CD4-positive, alpha-beta T cell treated with Interleukin-17A for 1 hour (primary cell): ENCODE measurements at places on chromosomes 5 and 9.

DNA sequence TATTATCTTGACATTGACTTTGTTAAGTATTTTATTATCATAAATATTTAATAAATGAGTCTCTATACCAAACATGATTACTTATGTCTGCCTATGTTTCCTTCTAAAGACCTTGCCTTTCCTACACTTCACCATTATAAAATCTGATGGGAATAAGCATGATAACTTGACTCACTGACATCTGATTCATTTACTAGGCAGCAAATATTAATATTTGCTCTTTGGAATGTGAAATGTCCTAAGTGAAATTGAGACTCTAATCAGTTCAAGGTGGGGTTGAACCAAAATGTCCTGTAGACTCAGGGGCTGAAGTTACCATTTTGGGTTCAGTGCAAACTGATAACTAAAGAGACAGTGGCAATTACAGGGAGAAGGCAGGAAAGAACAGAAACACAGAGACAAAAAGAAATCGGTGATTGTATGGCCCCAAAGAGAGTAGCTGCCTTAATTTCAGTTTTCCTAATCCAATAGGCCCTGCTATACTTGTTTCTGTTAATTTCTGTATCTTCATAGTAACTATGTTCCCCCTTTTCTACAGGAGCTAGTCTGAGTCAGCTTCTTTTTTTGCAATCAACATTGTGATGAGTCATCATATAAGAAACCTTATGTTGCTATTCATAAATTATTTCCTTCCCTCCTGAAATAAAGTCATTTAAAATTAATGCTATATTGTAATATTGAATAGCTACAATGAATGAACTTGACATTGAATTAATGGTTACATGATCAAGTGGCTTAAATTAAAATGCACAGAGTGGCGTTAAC, 296.8 kb downstream of the PDE4D start:
- DNase-seq = no peak

GRCh38 chr9:70406434-70406862, 8.0 kb downstream of the KLF9 start:
- peak; percentile 46 for DNase-seq

DNA sequence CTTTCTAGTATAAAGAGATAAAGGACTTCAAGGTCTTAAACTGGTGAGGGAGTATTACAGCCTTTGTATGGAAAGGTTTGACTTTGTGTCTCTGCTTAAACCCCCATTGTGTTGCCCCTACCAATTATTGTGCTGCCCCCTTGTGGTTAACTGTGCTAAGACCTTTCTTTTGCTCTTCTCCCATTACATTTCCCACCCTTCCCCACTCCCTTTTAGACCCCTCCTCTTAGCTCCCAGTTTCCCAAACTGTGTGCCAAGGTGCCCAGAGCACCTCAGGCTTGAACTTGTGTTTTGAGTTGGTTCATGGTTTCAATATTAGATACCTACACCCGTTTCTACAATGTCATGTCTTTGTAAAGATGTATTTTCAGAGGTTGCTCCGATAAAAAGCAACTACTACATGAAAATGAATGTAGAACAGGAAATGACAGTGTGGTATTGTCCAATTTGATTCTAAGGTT, 2.9 kb downstream of the JAK2 start:
- DNase-seq = peak; percentile 78

DNA sequence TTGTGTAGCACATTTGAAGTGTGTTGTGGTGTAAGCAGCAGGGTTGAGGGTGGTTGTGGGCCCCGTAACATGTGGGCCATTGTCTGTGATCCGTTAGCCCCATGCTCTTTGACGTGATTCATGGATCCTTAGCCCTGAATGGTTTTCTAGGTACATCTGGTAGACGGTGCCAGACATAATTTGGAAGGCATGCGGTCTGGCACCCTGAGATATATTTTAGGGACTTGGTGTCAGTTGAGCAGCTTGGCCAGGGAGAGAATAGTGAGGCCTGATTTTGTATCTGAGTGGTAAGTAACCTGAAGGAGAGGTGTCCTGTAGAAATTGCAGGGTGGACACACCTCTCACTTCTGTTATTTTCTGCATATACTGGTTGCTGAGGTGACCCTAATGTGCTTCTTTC, 10.9 kb downstream of the SH3GL2 start:
- no peak for DNase-seq

DNA sequence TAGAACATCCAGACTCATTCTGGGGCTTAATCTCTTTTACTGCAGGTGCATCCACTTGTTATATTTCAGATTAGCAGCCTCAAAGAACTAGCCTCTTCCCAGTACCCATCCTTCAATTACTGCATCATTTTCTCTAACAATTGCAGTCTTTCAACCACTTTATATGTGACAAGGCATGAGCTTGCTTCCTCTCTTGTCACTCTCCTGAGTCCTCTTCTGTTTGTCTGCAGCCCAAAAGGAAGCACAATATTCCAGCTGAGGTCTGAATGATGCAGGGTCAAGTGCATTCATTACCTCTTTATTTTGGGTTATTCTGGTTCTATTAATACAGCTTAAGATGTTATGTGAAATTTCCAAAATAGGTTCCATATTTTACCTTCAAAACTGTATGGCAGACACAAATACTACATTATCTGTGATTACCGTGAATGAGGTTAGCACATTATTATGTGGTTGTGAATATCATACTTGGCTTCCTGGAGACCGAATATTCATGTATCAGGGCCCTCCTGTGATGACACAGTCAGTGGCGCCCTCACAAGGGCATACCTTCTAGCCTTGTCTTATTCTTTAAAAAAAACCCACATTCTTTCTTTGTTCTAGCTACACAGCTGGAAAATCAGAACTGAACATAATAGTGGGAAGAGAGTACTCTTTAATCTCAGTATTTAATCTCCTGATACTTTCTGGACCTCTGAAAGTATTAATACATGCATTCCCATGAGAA, 323.8 kb downstream of the PDE4D start:
- DNase-seq = no peak

GRCh38 chr9:33210006-33210715, 29.8 kb upstream of the SPINK4 start:
- no peak for DNase-seq

DNA sequence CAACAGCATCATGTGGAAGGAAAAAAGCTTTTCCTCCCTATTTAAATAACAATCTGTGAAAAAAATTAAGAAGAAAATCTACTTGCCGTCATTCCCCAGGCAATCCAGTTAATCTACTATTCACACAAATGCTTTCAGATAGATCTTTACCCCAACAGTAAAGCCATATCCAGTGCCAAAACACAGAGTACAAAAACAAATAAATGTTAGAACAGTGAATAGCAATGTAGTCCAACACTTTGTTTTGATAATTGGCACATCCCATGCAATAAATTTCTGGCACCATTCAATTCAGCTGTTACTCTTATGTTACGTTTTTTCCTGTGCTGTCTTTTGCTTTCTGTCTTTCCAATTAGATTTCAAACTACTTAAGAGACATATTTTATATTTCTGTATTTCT, 2245.5 kb upstream of the WWC1 start:
- DNase-seq = no peak

GRCh38 chr5:142871363-142872193, 101.4 kb downstream of the ARHGAP26 start:
- no peak for DNase-seq

GRCh38 chr9:77769246-77769645, 121.1 kb upstream of the GNA14 start:
- DNase-seq = no peak

DNA sequence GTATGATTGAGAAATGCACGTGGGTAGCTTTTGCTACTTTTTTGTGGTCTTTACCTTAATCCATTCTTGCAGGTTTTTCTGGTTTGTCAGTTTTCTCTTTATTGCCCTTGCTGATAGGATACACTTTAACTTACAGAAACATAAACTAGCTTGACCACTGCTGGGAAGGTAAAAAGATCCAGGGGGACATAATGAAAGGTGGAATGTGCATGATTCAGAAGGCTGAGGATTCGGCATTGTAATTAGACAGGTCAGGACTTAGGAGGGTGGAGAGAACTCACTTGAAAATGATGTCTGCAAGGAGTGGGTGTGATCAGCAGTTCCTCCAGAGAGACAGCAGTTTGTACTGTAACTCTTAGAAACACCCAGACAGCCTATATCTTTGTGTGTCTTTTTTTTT, 19.8 kb upstream of the TXNDC8 start:
- DNase-seq = no peak

GRCh38 chr9:77125665-77126064, 51.7 kb upstream of the VPS13A start:
- no peak for DNase-seq

GRCh38 chr9:77832639-77833038, 184.5 kb upstream of the GNA14 start:
- DNase-seq = no peak

- no peak for DNase-seq
Observed at GRCh38 chr5:82827651-82828050, 249.5 kb downstream of the TMEM167A start.

- DNase-seq = no peak
Observed at GRCh38 chr5:113029614-113030013, 53.0 kb downstream of the DCP2 start.

DNA sequence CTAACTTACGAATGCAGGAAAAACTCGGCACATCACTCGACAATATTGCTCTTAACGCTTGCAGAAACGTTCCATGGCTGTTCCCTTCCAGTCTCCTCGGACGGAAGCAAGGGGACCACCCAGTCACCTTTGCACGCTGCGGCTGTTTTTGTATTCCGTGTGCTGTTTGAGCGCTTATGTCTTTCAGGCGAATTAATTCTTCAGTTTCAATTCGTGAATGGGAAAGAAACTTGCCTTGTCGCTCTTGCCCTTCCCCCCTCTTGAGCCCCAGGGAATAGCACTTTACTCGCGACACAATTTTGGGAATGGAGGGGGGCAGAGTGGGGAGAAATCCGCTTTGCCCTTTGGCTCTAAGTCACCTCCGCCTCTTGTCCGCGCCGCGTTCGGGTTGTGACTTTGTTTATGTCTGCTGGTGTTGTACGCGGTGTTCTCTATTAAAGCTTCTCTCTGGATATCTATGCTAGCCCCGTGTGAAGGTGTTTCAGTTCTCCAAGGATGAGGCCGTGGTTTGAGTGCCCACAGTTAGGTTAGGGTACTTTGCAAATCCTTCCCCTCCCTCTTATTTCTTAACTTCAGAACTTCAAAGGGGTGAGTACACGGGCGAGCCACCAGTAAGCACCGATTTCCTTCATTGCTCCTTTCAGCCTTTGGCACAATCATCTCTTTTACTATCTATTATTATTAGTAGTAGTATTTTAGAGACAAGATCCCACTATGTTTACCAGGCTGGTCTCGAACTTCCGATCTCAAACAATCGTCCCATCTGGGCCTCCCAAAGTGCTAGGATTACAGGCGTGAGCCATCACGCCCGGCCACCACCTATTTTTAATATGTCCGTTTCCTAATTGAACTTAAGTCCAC, 2.7 kb downstream of the FOXB2 start:
- DNase-seq = no peak

- DNase-seq = no peak
Observed at GRCh38 chr5:57501414-57502201, 19.0 kb upstream of the ACTBL2 start.

DNA sequence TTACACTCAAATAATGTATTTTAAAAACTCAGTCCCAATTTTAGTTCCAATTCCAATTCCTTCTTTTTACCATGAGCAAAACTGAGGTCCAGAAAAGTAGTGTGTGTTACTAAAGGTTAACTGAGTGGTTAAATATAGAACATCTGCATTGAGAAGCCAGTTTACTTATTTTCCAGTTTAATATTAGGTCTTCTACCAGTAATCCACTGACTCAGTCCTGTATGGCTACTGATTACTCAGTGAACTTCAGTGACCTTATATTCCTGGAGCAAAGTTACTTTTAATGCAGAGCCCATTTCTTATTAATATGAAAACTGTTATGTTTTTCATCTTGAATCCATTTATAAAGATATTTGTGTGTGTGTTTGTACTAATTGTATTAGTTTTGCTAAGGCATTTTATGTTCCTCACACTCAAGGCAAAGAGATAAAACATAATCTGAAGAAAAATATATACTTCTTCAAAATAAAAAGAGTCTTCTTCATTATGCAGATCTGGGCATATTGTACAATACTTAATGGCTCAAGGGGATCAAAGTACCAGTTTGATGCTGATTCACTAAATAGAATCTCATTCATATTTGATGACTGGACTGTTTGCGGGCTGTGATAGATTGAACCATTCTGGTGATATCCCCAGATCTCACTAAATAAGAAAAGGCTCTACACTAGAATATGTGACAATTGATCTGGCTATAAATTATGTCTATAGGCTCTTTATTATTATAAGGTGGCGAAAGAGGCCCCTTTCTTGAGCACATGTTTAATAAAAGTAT, 60.8 kb downstream of the DMXL1 start:
- DNase-seq = no peak

GRCh38 chr5:101977729-101978345, 318.2 kb downstream of the SLCO4C1 start:
- DNase-seq = peak; percentile 11

DNA sequence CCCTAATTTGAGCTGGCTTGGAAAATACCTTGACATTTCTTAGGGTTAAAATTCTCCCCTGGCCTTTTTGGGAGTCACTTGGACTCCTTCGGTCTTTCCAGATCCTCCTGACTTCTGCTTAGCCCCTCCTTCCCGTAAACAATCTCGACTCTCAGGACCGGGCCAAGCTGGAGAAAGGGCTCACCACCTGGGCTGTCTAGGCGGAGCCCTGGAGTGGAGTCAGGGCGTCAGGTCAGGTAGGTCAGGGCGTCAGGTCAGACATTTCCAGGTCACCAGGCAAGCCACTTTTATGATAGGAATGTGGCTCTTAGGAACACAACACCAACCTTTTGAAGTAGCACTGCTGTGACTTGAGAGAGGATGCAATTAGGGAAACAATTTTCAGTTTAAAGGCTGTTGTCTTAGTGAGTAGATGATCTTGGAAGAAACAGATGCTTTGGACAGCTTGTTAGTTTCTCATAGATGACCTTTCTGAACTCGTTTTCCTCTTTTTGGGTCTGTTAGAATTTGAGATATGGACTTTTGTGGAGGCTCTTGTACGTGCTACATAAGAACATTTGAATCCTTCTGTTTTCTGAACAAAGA, 12.8 kb downstream of the OSTF1 start:
- no peak for DNase-seq

DNA sequence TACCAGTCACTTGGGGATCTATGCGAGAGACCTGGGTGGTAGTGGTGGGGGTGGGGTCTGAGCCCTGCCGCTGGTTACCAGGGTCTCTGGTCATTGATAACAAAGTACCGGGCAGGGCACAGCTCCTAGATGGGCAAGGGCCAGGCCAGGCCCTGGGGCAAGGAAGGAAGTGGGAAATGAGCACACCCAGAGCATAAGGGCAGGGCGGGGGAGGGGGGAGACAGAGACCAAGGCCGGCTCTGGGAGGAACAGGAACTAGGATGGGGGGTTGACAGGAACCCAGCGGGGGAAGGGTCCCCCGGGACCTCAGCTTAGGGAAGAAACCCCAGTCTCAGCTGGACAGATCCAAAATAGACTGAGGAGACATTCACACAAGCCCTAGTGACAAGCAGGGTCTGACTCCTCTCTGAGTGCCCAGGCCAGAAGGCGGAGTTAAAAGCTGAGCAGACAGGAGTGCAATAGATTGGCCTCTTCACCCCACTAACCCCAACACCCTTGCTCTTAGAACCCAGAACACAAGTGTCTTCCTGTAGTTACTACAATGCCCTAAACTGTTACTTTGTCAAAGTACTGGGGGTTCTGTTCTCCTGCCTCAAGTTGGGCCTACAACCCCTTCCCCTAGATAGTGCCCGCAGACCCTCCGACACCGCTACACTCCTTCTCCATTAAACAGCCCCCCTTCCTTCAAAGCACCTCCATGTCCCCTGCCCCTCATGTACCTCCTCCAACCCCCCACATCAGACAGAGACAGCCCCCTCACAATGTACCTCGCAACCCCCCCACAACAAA, 628 bp downstream of the ATOSB start:
- DNase-seq = peak; percentile 60
